ENCODE measurements at places on chromosomes 12 and 14.

- DNase-seq, result no peak
These were observed 384.8 kb downstream of the TMEM121 start for GRCh38 chr14:105911006-105911847.

GRCh38 chr14:104134061-104134965 lies 4.1 kb upstream of the KIF26A start:
- no peak for DNase-seq

GRCh38 chr14:25094171-25094907 lies 44.4 kb upstream of the STXBP6 start:
- no peak for DNase-seq

DNA sequence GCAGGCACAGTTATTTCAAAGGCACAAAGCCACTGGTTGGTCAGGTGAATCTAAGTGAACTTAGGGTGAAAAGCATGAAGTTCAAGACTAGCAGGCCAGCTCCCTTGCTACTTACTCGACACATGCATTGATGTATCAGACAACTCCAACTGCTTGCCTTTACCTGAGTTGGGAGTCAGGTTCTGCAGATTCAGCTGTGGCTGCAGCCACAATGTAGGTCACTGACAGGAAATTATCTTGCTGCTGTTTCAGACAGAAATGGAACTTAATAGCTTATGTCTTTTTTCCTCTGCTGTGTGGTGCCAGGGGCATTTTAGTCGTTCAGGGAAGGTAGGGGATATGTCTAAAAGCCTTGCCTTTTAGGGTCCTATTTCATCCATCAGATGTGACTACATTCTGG lies 125.6 kb upstream of the RPH3A start:
- DNase-seq, result no peak

DNA sequence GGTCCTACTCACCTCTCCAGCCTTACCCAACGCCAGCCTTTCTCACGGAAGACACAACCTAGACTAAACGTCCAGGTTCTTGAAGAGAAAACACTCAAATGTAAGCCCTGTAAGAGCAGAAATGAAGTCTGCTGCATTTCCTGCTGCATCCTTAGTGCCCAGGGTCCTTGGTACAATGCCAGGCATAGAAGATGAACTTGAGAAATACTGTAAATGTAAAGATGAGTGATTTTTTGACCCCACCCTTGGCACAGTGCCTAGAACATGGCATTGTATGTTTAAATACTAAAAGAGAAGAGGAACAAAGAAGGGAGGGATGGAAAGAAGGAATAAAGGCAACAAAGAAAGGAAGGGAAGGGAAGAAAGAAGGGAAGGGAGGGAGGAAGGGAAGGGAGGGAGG lies 514.6 kb downstream of the MED13L start:
- no peak for DNase-seq

DNA sequence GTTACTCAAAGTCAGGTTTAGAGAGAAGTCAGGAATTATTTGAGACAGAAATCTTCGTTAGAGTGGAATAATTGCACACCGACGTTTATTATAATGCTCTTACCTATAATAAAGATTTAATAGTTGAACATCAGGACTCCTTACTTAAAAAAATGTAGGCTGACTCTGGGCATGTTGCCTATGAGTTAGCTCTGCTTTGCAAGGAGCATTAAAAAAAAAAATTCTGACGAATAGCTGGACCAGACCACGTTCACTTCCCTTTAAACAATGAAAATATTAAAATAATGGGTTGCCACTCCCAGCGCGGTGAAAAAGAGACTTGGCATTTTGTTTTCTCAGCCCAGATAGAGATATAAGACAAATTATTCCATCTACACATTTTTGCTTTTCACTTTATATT lies 574 bp upstream of the FANCM start:
- no peak for DNase-seq

GRCh38 chr12:64656429-64656828 lies 46.1 kb downstream of the RASSF3 start:
- DNase-seq, result no peak

GRCh38 chr12:54199917-54200316 lies 11.1 kb upstream of the SMUG1 start:
- no peak for DNase-seq

GRCh38 chr14:94562941-94563883 lies 2.0 kb downstream of the SERPINA4 start:
- DNase-seq, result no peak

DNA sequence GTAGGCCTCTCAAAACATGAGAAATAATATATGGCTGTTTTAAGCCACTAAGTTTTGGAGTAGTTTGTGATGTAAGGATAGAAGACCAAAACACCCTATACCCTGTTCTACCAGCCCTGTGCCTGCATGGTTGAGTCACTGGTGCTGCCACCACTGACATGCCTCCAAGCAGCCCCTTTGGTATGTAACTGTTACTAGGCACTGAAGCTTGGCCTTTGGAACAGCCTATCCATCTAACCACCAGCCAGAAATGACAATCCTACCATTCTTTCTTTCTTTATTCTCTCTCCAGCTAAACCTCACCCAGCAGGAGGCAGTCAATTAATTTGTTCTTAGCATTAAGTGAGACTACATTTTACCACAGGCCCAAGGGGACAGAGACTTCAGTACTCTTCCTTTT lies 240.3 kb downstream of the MSRB3 start:
- no peak for DNase-seq

DNA sequence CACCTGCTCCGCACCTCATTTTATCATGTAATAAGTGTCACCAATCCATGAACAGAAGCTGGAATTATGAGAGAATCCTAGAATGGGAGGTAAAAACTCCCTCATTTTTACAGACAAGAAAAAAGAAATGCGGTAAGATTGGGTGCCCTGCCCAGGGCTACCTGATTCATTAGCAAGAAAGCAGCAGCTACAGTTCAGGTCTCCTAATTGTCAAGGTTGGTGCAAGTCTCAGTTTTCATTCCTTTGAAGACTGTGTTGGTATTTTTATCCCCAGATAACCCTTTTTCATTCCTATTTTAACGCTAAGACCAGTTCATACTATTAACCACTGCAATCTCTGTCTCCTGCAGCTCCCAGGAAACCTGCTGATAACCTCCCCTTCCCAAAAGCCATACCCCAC lies 6.9 kb downstream of the DUSP6 start:
- DNase-seq, result no peak

GRCh38 chr12:65318186-65318685 lies 39.8 kb downstream of the MSRB3 start:
- no peak for DNase-seq

- DNase-seq, result peak; percentile 38
These were observed 67.8 kb upstream of the EGLN3 start for GRCh38 chr14:34018564-34019244.

- peak; percentile 6 for DNase-seq
These were observed 83.8 kb upstream of the HMGA2 start for GRCh38 chr12:65740506-65740872.

DNA sequence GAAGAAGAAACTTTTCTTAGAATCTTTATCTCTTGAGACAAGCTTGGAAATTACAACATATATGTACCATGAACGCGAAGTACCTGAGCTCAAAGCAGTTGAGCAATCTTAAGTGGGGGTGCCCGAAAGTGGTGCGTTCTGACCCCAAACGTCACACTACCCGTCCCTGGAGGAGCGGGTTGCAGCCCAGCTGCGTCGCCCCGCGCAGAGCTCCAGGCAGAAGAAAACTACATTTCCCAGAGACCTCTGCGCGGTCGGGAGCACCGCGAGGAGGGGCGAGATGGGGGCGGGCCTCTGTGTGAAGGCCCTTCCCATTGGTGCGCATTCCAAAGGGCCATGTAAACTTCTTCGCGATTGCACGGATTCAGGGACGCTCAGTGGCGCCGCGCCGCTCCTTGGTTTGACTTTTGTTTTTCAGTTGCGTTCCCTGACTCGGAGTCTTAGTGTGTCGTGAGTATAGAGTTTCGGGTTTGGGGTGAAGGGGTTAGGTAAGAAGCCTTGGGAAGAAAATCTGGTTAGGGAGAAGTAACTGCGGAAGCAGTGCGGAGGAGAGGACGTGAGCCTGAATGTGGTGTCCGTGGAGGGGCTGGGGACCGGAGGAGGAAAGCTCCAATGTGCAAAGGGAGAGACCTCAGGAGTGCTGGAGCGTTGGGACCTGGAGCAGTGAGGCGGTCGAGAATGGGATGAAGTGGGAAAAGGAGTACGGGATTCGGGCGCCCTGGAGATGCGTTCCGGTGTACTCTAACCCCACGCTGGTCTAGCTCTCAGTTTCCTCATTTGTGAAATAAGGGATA lies at the start of gene CCDC77:
Gene CCDC77 (plus strand): TSS at position 410 of the 794 bp plus-strand sequence. CDS start 7,740 bp downstream, outside the sequence.
- DNase-seq, result peak; percentile 96

- DNase-seq, result no peak
These were observed 66.6 kb upstream of the FBRSL1 start for GRCh38 chr12:132423251-132423819.
